A549 treated with dexamethasone at 1 μM for 4 hours (cell line): ENCODE measurements at places on chromosomes 6 and 20. TPM values are rescaled to one million over a fixed set of nuclear protein-coding genes. Genes with fewer than 3 reads are reported as not detected.

The FOXP4 gene
- total RNA-seq = 15.2 to 29.4 TPM (median 28.6 TPM) in 5 replicates

The GJA10 gene
- total RNA-seq = not detected in 5 replicates

The PHACTR1 gene
- 0.01 to 0.02 TPM in 2 of 5 replicates, not detected in the others for total RNA-seq

The TRAPPC3L gene
- not detected in 5 replicates for total RNA-seq

The PLN gene
- total RNA-seq = not detected in 5 replicates

The CRISP3 gene
- not detected in 5 replicates for total RNA-seq

The ARHGAP18 gene
- 4.5 to 7.5 TPM (median 5.3 TPM) in 5 replicates for total RNA-seq

The HSPA1L gene
- total RNA-seq = 1.1 to 1.8 TPM (median 1.7 TPM) in 5 replicates
